ENCODE measurements at places on chromosomes 7 and 10.

GRCh38 chr10:69344591-69345252 lies 66.4 kb downstream of the HK1 start:
- no peak for DNase-seq

DNA sequence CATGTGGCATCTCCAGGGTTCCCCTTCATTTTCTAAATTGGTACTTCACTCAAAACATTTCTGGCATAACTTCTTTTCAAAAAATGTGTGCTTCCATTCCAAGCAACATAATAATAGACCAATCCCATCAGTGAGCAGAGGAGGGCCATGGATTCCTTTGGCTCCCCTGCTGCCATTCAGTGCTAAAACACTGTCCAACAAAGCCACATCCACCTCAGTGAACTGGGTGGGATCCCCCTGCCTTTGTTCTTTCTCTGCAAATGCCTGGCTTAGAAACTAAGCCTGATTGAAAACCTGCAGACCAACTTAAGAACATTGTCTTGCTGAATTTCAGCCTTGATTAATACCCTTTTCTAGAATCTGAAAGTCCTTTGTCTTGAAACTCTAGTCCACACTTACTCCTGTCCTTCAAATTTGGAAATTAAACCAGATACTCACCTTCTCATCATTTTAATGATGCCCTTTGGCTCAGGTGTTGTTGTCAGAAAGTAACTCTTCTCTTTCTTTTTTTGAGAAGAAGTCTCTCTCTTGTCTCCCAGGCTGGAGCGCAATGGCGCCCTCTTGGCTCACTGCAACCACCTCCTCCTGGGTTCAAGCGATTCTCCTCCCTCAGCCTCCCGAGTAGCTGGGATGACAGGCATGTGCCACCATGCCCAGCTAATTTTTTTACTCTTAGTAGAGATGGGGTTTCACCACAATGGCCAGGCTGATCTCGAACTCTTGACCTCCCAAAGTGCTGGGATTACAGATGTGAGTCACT lies 132.3 kb downstream of the PLXNA4 start:
- no peak for DNase-seq

- DNase-seq: no peak
Observed at GRCh38 chr10:110141871-110142635, 65.4 kb upstream of the MXI1 start.

DNA sequence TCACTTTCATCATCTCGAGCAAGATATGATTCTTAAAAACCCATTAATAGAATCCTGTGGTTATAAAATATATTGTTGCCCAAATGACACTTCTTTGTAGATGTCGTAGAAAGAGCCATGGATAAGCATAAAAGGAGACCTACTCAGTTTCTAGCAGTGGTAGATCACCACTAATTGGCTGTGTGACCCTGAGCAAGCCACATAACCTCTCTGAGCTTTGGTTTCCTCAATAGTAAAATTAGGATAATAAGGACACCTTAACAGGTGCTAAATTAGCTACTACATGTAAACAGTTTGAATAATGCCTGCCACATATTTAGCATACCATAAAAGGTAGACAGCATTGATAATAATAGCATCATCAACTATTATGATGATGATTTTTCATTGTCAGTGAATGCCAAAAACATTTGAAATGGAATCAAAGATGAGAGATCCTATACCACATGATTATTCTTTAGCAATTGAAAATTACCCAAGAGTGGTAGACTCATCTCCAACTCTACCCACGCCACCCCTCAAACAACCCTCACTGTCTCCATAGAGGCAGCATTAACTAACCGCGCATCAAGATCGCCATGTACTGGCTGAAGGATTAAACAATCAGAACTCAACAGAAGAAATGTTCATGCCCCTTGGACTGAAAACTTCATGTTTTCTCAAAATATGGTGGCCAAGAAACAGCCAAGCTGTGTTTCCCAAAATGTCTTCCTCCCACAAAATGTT lies 45.8 kb downstream of the CHST15 start:
- no peak for DNase-seq

GRCh38 chr10:14692344-14693076 lies 82.2 kb downstream of the FAM107B start:
- no peak for DNase-seq

- DNase-seq: no peak
Observed at GRCh38 chr7:70634610-70635068, 497.3 kb upstream of the GALNT17 start.

GRCh38 chr7:12777257-12777656 lies 89.8 kb downstream of the ARL4A start:
- DNase-seq: no peak

DNA sequence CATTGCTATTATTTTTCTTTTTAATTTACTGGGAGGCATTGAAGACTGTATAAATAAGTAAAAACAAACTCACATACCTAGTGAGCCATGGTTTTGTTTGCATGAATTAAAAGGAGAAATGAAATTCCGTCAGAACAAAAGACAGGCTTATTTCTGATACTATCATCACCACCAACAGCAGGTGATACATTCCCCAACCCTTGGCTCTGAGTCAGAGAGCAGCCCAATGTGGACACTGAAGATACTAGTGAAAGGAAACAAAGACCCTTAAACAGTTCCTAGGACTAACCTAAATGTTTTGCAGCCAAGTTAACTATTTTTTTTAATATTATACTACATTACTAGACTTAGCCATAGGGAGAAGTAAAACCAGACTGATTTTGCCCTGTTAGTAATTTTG lies 31.6 kb downstream of the CHRM2 start:
- DNase-seq: no peak

DNA sequence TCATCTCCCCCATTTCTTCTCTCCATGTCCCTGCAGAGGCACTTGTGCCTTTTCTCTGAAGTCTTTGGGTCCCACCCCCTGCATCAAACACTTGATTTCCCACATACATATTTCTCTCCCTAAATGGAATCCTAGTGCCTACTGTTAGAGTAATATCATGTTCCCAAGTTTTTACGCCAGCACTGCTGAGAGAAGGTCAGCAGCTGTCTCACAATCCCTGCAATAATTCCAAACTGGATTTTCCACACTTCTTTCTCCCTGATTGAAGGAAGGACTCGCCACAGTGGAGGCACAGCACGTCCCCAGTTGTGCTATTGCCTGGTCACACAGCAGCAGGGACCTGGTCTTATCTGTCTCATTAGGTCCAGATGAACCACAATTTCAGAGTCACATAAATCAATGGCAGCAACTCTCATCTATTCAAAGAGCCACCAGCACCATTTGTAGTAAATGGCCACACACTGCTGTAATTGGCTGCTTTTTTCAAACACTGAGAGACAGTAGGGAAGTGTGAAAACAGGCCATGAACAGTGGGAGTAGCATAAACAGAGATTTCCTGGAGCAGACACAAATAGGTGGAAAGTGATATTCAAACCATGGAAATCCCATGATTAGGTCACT lies 605.5 kb downstream of the XPNPEP1 start:
- no peak for DNase-seq

DNA sequence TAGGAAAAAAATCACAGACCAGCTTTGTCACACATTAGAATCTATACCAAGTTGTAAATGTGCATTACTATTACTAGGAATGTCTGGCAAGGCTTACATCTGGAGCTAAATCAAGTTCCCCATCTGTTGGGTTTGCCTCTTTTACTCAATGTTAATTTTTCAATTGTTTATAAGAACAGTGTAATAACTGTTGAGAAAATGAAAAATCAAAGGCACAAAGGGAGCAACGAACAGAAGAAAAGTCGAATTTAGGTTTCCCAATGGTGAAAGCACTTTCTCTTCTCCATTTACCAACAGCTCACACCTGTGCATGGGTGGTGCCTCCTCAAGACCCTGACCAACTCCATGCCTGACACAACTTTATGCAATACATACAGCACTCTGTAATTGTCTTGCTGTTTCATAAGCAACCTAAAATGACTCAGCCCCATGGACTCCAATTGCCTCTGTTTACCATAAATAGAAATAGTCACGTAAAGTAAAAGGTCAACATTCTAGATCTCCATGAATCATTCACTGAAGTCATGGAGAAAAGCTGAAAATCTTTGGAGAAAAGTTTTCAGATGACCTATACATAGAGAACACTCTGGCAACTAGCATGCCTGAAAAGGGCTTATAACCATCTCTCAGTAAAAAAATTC lies 95.5 kb upstream of the KCNIP2 start:
- DNase-seq: no peak

- DNase-seq: no peak
Observed at GRCh38 chr7:136441835-136442234, 426.6 kb upstream of the CHRM2 start.

DNA sequence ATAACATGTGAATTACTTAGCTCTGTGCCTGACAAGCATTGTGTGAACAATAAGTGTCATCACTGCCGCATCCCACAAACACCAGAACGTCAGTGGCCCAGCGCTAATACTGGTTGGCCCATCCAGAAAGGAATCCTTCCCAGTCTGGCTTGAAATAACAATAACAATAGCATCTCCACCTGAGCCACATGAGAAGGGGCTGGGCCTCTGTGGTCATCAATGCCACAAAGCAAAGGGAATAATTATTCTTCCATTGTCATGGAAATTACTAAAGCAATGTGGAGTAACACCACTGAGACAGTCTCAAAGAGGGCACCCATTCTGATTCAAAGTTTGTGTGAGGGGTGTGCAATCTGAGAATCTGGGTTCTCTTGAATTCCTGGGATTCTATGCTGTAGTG lies 105.7 kb upstream of the INHBA start:
- DNase-seq: no peak
